ENCODE measurements at places on chromosomes 5 and 9. TPM values are rescaled to one million over a fixed set of nuclear protein-coding genes. Genes with fewer than 3 reads are reported as not detected.
A peak's percentile ranks its signal among the peaks of the same experiment; 100 is the strongest.

DNA sequence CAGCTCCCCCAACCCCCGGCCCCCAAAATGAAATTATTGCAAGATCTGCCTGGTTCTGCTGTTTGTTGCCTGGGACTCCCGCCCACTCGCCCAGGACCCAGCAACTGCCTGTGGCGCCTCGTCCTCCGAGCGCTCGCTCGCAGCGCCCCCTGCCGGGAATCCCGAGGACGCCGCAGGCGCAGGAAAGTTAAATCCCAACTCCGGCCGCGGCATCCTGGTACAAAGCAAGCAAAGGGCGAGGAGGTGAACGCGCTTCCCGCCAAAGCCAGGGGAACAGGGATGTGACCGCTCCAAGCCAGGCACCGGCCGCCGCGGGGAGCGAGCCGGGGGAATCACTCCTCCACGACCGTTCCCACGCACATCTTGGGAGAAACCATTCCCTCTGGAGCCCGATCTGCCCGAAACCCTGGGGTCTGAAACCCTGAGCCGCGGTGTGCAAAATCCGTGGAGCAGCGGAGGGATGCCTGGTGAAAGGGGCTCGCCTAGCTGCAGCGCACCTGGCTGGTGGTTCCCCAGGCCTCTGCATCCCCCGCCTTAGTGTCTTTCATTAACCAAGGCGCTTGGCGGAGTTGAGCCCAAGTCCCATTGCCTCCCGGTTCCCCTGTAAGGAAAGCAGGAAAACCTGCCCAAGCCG, 1.3 kb downstream of the SEMA5A start:
- peak; percentile 89 for DNase-seq

- DNase-seq, result no peak
Measured at GRCh38 chr5:39368116-39368515, 3.8 kb upstream of the C9 start.

DNA sequence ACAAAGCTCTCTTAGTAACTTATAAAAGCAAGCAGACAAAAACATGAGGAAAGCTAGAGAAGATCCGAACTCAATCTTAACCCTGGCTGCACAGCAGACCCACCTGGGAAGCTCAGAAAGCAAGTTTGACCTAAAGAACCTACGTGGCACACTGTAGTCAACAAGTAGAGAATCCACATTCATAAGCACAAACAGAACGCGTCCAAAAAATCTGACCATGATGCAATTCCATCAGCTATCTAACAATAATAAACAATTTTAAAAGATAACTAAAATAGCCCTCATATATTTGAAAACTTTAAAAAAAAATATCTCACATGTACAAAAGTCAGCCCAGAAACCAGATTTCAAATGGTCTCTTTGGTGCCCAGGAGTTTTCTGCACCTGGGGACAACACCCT, 4.6 kb downstream of the LMAN2 start:
- DNase-seq, result no peak

GRCh38 chr5:175688352-175689146, 30.7 kb downstream of the HRH2 start:
- no peak for DNase-seq

C5orf34 gene
- 0.51 TPM for total RNA-seq

PDE8B gene
- 64.5 TPM for total RNA-seq

GRCh38 chr9:125527471-125528002, 179.5 kb downstream of the MAPKAP1 start:
- no peak for DNase-seq

TRAF1 gene
- 3.0 TPM for total RNA-seq

DNA sequence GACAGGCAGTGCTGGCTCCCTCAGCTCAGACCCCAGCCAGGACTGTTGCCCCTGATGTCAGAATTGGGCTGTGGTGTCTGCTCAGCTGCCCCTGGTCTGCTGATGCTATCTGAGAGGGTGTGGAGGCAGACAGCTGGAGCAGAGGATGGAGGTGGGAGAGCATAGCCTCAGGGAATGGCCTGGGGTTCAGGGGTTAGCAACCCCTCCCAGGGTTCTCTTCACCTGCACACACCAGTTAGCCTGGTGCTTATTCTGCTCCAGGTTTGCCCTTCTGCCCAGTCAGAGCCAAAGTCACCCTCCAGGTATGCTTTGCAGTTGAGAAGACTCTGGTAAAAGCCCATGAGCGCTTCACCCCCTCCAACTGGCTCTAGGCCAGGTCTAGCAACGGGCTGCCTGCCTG, 109.8 kb downstream of the SAXO1 start:
- DNase-seq, result no peak

DNA sequence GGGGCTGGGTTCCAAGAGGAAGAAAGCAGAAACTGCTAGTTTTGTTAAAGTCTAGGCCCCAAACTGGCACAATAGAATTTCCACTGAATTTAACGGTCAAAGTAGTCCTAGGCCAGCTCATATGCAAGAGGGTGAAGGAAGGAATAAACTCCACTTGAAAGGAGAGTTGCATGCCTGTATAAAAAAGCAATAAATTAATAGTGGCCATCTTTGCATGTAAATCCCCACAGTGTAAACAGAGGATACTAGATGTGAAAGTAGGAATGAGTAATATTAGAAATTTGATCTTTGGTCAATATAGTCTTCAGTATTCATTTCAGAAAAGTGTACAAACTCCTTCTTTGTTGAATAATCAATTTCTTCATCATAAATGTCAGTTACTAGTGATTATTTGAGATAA, 403.1 kb downstream of the TMEM232 start:
- DNase-seq, result no peak

ADAMTS19 gene
- total RNA-seq, result 0.59 TPM

C7 gene
- total RNA-seq, result 176 TPM

GRCh38 chr9:112279501-112279900, 53.9 kb downstream of the PTBP3 start:
- no peak for DNase-seq

GRCh38 chr5:86542532-86542931, 75.2 kb upstream of the COX7C start:
- no peak for DNase-seq

SLC34A3 gene
- total RNA-seq, result not detected

- no peak for DNase-seq
Measured at GRCh38 chr5:125226825-125227224, 480.4 kb upstream of the ZNF608 start.

HTR4 gene
- total RNA-seq, result 7.9 TPM

TMEM252 gene
- total RNA-seq, result not detected

DNA sequence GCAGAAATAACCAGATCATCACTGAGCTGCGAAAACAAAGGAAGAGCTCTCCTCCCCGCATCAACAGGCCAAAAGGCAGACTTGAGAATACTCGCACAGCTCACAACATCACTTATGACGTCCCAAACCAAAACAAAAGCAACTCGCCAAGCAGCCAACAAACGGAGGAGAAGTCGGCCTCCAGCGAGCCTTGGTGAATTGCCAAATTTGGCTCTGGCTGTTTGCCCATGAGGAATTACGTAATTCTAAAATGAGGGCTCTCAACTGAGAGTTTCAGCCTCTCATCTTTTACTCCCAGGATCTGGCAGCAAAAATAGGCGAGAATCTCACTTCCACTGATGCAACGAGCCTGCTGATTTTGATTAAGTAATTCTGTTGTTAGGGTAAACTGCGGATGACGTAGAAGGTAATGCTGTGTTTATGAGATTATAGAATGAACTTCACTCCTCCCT, 51.7 kb upstream of the SEMA6A start:
- DNase-seq, result peak; percentile 93

DNA sequence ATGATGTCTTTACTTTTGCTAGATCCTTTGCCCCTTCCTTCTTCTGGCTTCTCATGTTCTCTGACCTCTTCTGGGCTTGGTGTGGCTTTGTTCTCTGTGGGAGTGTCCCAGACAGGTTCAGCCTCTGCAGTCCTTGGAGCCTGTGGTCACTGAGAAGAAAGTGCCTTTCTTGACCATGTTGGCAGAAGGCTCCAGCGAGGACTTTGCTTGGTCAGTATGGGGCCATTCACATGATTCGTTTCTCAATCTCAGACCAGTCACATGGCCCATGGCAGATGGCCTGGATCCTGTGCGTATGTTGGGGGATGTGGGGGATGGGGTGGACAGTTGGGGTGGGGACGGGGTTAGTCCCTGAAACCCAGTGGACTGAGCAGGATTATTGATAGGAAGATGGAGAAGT, 274.1 kb downstream of the ARHGAP26 start:
- no peak for DNase-seq

DNA sequence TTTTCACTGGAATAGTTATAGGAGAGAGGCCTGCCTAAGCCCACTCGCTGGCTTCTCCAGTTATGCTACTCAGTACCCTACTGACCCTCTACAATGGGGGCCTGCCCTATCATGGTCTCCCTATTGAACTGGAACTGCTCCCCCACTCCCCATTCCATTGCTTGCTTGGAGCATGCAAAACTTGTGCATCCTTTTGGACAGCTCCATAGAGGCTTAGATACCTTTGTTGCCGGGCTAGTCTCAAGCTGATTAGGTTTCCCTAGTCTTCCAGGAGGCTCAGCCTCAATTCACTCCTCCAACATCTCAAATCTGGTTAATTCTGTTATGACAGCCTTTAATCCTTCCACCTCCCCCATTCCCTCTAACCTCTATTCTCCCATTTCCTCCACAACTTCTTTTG, 39.9 kb downstream of the KIF24 start:
- DNase-seq, result no peak

DNA sequence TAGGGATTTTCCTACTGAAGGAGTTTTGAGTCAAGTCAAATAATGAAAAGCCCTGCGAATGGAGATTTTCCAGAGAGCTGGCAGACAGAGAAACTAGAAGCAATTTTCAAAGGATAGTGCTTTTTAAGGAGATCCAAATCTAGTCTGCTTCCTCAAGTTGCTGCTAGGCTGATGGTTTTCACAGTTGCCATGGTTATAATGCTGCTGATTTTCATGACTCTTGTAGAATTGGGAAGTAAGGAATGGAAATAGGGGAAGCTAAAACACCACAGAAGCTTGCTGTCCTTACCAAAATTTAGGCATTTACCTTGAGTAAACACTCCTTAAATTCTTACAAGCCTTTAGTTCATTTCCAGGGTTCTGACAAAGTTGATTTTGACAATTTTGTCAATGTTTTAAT, 30.1 kb upstream of the HAPLN1 start:
- DNase-seq, result no peak

DNA sequence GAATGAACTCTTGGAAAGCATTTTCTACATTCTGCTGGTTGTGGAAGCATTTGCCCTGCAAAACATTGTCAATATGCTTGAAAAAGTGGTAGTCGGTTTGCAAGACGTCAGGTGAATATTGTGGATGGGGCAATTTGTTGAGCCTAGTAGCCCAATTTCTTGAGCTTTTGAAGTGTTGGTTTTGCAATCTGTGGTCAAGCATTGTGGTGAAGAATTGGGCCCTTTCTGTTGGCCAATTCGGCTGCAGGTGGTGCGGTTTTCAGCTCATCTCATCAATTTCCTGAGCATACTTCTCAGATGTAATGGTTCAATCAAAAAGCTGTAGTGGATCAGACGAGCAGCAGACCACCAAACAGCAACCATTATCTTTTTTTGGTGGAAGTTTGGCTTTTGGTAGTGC, 426.8 kb upstream of the CDH9 start:
- no peak for DNase-seq

GRCh38 chr9:81244631-81245030, 444.7 kb downstream of the TLE1 start:
- no peak for DNase-seq

- DNase-seq, result peak; percentile 82
Measured at GRCh38 chr5:14153932-14154731, 11.0 kb downstream of the TRIO start.

GRCh38 chr9:97307500-97308163, at the start of gene CCDC180:
Gene CCDC180 (plus strand): TSS chr9:97307659. CDS start chr9:97308064, 405 bp downstream.
- peak; percentile 66 for DNase-seq

- DNase-seq, result no peak
Measured at GRCh38 chr9:95302479-95302878, 15.0 kb downstream of the FANCC start.

GPR151 gene
- total RNA-seq, result not detected

SMIM33 gene
- not detected for total RNA-seq

DNA sequence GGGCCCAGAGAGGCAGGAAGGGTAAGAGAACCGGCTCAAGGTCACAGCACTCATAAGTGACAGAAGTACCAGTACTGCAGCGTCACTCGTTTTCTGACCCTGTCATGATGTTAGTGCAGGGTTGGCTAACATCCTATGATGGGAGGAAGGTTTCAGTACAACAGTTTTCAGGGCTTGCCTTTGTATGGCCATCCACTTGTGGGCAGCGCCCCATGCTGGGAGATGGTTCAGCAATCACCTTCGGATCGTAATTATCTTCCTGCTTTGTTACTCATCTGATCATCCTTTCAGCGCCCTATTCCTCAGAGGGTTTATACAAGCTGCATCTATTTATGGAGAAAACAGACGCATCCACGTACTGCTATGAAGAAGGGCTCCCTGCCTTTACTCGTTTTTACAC, 2.4 kb downstream of the MAP1B start:
- DNase-seq, result no peak

DNA sequence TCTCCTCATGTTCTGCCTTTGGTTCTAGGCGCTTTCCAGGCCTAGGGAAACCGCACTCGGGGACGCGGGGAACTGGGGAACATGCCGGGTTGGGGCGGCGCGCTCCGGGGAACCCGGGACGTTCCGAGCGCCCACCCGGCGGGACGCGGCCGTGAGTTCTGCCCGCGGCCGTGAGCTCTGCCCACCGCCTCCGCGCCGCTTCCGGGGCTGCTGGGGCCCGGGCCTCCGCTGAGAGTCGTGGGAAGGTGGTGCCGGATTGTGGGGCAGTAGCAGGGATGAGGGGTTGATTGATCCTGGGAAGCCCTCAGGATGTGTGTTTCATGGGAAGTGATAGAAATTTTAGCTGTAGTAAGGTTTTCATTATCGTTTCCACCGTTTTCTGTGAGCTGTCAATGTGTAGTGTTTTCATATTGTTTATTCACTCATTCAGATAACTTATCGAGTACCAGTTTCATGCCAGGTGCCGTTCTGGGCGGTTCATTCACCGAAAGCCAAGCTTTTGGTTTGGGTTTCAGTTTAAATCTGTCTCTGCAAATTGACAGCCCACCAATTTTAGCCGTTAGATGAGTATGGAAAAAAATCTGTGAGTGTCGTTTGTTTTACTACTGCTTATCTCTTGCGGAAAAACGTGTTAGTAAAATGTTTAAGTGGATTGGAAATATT, 657 bp downstream of the MTRR start:
- DNase-seq, result no peak

REXO4 gene
- 13.4 TPM for total RNA-seq

DNA sequence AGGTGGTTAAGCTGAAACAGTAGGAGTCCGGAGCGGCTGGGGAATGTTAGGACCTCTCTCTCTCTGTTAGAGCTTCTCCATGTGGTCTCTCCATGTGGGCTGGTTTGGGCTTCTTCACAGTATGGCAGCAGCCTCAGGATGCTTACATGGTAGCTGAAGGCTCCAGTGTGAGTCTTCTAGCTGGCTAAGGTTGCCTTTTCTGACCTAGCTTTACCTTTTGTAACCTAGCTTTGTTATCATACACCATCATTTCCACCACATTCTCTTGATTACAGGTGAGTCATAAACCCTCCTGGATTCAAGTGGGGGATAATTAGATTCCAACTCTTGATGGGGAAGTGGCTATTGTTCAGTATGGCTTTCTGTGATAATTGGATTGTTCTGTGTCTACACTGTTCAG, 98.5 kb downstream of the MTREX start:
- no peak for DNase-seq

DNA sequence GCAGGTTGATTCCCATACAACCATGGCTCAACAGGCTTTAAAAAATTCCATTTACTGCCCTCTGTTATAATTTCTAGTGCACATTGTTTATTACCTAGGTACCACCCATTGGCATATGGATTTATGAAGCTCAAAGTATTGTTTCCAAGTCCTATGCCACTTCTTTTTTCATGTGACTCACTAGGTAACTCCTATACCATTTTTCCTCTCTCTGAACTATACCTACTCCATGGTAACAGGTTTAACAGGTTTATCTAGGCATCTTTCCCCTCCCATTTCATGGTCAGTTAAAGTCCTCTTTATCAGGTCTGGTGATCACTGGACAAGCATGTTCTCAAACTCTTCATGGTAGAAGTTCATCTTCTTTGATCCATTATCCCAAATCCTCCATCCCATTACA, 49.6 kb upstream of the ABCA1 start:
- no peak for DNase-seq

Data from right atrium auricular region (tissue), 2 donors.